ENCODE measurements at places on chromosomes 13 and 19.

DNA sequence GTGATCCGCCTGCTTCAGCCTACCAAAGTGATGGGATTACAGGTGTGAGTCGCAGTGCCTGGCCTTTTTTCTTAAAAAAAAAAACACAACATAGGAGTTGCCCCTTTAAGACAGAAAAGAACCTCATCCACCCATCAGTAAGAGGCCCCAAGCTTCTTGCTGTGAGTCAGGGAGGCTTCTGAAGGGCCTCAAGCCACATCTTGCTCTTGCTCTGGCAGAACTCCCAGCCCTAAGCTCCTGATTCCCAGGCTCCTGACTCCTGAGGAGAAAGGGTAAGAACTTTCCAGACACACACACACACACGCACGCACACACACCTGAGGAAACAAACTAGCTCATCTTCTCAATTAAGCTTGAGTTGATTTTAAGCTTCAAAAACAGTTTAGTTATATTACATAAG, 6.9 kb downstream of the ETFB start:
- H3K4me1 ChIP-seq: peaks cover 14% of the 10 kb centered on the region
- H3K27ac ChIP-seq: no peak overlapping the region
- no peaks in the 10 kb centered on the region for H3K36me3 ChIP-seq
- no peaks in the 10 kb centered on the region for H3K27me3 ChIP-seq
- H3K4me3 ChIP-seq: no peak overlapping the region

DNA sequence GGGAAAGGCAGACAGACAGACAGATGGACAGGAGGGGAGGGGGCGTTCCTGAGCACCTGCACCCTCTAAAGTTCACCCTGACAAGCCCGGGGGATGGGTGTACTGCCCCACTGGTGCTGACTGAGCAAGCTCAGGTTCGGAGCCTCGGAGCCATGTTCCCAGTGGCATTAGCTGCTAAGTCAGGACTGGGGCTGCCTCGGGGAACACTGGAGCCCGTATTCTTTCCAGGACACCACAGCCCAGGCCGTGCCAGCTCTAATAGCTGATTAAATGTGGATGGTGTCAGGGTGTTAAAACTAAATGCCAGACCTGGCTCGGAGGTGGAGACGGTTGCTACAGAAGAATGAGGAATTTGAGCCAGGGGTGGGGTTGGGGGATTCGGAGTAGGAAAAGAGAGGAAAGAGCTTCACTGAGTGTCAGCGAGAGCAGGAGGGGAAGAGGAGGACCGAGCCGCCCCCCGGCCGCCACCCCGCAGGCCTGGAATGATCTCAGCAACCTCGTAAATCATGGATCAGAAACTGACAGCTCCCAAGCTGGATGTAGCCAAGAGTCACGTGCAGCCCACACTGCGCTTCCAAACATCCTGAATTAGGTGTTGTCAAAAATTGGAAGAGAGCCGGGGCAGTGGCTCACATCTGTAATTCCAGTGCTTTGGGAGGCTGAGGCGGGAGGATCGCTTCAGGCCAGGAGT, 10.4 kb downstream of the MAP2K2 start:
- H3K36me3 ChIP-seq: peaks cover 88% of the 10 kb centered on the region
- H3K4me3 ChIP-seq: no peak overlapping the region
- no peaks in the 10 kb centered on the region for H3K27me3 ChIP-seq
- no peak overlapping the region for H3K27ac ChIP-seq
- DNase-seq: no peak
- no peaks in the 10 kb centered on the region for H3K4me1 ChIP-seq

DNA sequence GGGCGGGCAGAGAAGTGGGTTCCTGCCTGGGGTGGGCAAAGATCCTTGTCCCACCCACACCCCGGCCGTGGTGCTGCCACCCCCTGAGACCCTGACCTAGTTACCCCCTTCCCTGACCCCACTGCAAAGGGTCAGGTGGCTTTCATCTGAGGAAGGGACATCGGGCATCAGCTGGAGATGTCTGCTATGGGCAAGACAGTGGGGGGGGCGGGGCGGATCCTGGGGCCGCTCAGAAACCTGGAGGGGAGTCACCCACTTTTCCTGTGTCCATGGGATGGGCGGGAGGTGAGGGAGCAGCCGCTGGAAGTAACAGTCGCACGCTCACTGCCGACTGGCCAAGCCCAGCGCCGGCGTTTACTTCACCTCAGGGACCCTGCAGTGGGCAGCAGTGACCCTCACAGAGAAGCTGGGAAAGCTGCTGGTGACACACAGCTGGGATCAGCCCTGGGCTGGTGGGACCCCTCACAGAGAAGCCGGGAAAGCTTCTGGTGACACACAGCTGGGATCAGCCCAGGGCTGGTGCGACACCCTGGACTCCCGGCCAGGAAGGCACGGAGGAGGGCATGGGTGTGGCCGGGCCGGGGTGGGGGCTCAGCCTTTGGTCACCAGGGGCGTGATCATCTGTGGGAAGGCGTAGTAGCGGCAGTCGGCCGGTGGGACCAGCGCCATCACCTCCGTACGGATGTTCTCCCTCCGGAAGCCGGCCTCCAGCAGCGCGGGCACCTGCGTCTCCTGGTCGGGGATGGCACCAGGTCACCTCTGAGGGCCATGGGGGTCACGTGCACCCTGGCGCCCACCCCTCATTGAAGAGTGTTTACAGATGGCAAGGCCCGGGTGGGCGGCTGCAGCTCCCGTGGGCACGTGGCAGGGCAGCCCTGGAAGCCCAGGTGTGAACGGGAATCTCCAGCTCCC, 4.3 kb downstream of the GAMT start:
- peaks cover 22% of the 10 kb centered on the region for H3K36me3 ChIP-seq
- DNase-seq: no peak
- peaks cover 61% of the 10 kb centered on the region for H3K4me1 ChIP-seq
- H3K27me3 ChIP-seq: no peaks in the 10 kb centered on the region

- H3K27me3 ChIP-seq: no peaks in the 10 kb centered on the region
- peaks cover 20% of the 10 kb centered on the region for H3K36me3 ChIP-seq
- H3K4me3 ChIP-seq: no peak overlapping the region
- DNase-seq: no peak
Observed at GRCh38 chr13:114055766-114056165, 76.7 kb downstream of the RASA3 start.

- H3K36me3 ChIP-seq: no peaks in the 10 kb centered on the region
- no peaks in the 10 kb centered on the region for H3K4me1 ChIP-seq
- no peak overlapping the region for H3K4me3 ChIP-seq
- H3K27ac ChIP-seq: no peak overlapping the region
- DNase-seq: no peak
Observed at GRCh38 chr19:35059799-35060091, 18.2 kb downstream of the HPN start.

DNA sequence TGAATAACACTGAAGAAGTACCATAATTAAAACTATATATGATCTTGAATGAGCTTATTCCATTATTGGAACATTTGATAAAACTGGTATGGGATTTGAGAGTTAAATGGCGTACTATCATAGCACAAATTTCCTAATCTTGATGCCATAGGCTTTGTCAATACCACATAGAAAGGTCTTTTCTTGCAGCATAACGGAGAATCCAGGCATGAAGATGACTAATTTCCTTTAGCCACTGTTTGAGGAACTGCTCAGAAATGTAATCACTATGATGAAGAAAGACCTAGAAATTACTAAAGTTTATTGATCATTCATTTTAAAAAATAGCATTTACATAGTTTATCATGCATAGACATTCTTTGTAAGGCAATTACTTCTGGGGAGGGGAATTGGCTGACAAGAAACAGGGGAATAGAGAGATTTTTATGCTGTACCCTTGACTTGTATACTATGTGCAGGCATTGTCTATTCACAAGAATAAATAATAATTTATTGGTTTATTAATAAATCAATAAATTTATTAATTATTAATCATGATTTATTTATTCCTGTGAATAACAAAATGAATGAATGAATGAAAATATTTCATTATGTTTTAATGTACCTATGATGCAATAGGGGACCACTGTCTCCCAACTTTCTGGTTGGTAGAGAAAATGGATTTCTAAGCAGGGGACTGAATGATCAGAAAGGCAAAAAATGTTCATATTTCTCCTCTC, 2676.6 kb downstream of the PCDH9 start:
- no peaks in the 10 kb centered on the region for H3K36me3 ChIP-seq
- no peak overlapping the region for H3K4me3 ChIP-seq
- no peaks in the 10 kb centered on the region for H3K4me1 ChIP-seq
- no peak overlapping the region for H3K27ac ChIP-seq
- no peaks in the 10 kb centered on the region for H3K27me3 ChIP-seq
- DNase-seq: no peak

- no peaks in the 10 kb centered on the region for H3K27me3 ChIP-seq
- H3K4me3 ChIP-seq: no peak overlapping the region
- H3K4me1 ChIP-seq: peaks cover 21% of the 10 kb centered on the region
Observed at GRCh38 chr19:16821081-16821480, 8.1 kb upstream of the SIN3B start.

Data from suprapubic skin (tissue), 4 donors.